SK-N-MC (cell line): ENCODE measurements at places on chromosomes 1 and 21.
A peak's percentile ranks its signal among the peaks of the same experiment; 100 is the strongest.

GRCh38 chr1:103267266-103267665, 158.9 kb upstream of the COL11A1 start:
- DNase-seq, result no peak

DNA sequence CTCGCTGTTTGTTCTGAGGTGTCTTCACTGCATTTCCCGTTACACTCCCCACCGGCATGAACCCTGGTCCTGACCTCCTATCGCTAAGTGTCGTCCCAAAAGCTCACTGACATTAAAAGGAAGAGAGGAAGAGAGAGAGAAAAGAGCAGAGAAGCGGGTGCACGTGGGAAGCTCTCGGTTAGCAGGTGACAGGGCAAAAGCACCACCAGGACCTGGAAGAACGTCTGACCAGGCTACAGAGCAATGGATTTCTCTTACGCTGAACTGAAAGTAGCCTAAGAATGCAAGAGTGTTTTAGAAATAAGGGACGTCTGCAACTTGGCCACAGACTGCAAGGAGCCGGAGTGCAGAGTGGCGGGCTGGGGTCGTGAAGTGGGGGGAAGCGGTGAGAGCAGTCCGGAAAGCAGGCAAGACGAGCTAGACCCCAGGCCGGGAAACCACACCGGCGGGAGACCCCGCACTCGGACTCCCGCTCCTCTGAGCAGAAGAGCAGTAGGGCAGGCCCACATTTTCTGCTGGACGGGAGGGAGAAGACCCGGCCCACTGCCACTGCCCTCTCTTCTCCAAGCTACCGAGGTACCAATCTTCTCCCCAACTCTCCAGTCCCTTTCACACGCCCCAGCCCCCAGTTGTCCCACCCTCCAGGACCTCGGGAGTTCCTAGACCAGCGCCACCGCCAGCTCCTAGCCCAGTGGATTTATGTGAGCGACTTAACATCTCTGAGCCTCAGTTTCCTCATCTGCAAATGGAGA, 8.3 kb upstream of the MPZL1 start:
- no peak for DNase-seq

DNA sequence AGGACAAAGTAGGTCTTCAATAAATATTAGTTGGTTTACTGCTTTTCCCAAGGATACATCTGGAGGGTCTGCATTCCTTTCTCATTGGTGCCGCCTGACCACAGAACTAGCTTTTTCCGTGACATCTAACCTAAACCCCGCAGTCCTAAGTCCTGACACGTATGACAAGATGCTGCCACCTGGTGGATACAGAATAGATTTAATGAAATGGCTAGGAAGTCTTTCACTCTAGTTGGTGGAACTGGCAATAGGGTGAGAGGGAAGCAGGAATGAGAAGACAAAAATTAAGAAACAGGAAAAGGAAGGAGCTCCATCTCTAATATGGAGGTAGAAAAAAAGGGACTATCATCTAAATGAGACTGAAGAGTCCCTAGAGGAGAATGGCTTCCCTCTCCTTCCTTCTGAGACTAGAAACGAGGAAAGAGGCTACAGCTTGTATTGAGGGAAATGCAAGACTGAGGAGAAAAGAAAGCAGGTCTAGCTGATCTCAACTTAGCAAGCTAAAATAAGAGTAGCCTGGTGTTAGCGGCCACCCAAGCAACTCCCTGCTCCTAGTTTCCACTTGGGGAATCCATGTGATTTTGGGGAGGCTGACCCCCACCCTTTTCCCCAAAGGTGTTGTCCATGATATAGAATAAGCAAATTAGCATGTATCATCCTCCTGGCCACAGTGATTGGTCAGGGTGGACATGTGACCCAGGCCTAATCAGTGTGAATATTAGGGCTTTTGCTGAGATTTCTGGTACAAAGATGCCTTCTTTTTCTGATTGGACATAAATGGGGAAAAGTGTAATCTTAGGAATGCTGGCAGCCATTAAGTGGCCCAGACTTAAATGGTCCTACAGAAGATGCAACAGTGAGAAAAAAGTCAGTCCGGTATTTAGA, 5.9 kb downstream of the RFX5 start:
- DNase-seq, result no peak

DNA sequence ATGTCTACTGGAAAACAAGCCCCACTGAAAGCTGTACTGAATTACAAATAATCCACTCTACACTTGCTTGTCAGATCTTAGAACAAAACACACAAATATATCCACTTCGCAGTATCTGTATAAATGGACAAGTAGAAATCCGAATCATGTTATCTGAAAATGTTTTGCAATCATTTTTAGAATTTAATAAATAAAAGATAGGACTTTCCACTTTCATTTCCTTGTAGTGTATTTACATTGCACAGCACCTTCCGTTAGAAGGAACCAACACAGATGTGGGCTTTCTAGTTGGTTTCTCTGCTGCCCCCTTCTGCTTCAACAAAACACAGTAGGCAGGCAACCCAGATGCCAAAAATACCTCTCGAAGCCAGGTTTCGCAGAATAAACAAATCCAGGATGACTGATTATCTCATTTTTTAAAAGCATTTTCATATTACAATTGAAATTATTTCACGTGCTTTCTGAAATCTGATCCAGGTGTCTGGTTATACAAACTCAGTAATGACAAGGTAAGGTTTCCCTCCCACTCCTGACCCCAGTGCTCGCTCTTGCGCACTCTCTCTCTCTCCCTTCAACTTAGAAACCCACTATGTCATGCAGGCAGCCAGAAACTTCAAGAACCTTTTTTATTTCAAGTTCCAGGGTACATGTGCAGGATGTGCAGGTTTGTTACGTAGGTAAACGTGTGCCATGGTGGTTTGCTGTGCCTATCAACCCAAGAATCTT, 389.9 kb downstream of the SMYD3 start:
- DNase-seq, result no peak

DNA sequence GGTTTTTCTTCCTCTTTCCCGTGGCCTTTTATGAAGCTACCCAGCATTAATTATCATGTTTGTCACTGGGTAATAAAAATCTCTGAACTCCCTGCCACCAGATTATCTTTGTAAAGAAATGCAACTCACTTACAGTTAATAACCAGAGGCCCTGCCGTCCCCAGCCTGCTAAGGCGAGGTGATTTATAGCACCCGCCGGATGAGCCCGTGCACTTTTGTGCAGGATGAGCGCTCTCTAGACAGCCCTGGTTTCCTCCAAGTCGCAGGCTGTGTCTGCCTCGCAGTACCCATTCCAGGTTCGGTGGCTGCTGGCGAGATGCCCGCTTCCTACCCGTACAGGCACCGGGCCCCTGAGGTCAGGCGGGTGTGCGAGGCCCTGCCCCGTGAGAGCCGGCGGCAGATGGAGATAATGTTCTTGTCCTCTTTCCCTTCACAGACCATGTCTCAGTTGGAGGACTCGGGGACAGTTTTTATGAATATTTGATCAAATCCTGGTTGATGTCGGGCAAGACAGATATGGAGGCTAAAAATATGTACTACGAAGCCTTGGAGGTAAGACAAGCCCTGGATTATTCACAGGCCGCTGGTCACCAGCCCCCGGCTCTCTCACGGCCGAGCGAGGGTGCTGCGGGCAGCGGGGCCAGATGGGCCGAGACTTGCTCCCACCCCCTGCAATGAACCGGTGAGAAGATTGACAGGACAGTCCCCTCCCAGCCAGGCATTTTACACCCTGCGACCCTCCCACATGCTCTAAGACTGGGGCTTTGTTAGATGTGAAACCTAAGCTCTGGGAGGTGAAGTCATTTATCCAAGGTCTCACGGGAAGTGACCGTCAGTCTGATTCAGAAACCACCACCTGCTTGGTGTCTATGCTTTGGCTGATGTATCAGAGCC, 28.5 kb upstream of the SELENON start:
- DNase-seq, result peak; percentile 28

GRCh38 chr1:100530880-100531487, 7.0 kb upstream of the GPR88 start:
- no peak for DNase-seq

DNA sequence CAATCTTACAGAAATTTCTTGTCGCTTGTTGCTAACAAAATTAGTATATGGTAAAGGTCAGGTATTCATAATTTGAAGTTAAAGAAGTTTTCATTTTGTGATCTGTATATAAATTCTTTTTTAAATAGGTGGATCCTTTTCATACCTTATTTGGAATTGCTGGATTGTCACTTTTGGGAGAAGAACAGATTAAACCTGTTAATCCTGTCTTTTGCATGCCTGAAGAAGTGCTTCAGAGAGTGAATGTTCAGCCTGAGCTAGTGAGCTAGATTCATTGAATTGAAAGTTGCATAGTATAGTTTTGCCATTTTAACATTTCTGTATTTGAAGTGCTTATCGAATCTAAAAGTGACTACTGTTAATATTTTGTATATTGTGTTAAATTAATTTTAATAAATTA, 2.3 kb upstream of the MSH4 start:
- no peak for DNase-seq

DNA sequence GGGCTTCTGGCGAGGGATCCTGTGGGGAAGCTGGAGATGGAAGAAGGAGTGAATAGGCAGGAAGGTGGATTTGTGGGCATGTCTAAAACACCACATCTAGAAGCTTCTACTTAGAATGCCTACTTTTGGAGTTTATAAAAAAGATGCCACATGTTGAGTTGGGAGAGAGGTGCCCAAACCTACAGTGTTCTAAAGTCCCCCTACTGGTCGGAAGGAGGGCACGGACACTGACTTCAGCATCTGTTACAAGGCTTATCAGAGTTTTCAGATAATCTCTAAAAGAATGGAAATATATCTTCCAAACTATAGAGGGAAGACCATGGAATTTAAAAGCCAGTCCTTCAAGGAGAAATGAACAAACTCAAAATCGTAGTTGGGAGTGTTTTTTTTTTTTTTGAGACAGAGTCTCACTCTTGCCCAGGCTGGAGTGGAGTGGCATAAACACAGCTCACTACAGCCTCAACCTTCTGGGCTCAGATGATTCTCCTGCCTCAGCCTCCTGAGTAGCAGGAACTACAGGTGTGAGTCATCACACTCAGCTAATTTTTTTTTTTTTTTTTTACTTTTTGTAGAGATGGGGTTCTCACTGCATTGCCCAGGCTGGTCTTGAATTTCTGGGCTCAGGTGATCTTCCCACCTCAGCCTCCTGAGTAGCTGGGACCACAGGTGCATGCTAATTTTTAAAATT, 14.8 kb downstream of the IBA57 start:
- DNase-seq, result no peak

GRCh38 chr21:42237577-42237976, 18.6 kb downstream of the ABCG1 start:
- DNase-seq, result no peak

GRCh38 chr1:179779645-179780272, 36.7 kb downstream of the FAM163A start:
- DNase-seq, result no peak

GRCh38 chr1:218380125-218380977, 35.2 kb downstream of the TGFB2 start:
- DNase-seq, result no peak

GRCh38 chr21:38561205-38561604, 62.9 kb upstream of the ERG start:
- DNase-seq, result no peak

GRCh38 chr1:231642618-231643017, 16.0 kb downstream of the DISC1 start:
- no peak for DNase-seq
